Frontal cortex (tissue), 4 donors: ENCODE measurements at places on chromosomes 7 and 10.

GRCh38 chr7:99829524-99830160 lies 1.8 kb downstream of the CYP3A43 start:
- no peak for DNase-seq

DNA sequence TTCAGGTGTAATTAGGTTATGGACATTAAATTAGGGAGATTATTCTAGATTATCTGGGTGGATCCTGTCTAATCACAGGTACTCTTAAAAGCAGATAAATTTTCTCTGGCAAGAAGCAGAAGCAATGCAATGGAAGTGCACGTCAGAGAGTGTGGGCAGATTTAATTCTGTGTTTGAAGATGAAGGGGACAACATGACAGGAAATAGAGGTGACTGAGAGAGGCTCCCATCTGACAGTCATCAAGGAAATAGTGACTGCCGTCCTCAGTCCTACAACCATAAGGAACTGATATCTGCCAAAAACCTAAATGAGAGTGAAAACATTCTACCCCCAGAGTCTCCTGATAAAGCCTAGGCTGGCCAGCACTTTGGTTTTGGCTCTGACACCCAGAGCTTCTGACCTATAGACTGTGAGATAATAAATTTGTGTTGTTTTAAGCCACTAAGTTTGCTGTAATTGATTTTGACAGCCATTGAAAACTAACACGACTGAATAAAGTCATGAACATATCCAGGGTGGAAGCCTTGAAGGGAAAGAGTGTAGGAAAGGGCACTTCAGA lies 30.5 kb upstream of the DDX50 start:
- DNase-seq, result no peak

- peak; percentile 84 for DNase-seq
Measured at GRCh38 chr10:784403-785088, 95.1 kb upstream of the DIP2C start.

DNA sequence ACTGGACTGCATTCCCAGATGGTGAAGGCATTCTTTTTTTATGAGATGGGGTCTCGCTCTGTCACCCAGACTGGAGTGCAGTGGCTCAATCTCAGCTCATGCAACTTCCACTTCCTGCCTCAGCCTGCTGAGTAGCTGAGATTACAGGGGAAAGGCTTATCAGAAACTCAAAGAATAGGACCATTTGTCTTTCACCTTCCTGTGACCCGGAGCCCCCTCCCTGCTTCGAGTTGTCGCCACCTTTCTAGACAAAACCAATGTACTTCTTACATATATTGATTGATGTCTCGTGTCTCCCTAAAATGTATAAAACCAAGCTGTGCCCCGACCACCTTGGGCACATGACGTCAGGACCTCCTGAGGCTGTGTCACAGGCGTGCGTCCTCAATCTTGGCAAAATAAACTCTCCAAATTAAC lies 1.8 kb upstream of the METTL27 start:
- DNase-seq, result no peak

DNA sequence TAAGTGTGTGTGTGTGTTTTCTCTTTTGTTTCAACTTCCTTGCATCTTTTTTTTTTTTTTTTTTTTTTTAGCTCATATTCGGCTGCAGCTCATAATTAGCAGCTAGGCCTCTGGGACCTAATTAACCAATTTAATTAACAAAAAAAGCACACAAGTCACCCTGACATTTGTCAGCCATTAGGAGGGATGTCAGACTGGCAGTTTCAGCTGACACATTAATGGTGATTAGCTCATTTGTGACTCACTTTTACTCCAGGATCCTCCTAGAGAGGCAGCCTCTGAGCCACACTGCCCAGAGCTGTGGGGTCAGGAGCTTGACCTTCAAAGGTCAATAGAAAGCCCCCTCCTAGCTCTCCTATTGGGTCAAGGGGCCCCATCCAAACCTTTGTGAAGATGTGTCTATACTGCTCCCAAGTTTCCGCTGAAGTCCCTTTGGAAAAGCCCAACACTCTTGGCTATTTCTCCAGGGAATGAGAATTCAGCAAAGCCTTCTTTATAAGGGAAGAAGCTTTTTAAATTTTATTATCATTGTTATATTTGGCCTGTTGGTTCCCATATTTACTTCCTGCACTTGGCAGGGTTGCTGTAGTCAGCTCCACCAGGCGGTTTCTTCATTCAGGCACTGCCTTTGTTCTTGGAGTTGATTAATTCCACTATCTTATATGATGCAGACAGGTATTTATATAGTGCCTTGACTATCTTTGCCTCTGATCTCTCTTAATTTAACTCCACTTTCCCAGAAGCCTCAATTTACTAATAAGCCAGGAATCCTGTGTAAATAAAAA lies 109.5 kb upstream of the HABP2 start:
- DNase-seq, result no peak

DNA sequence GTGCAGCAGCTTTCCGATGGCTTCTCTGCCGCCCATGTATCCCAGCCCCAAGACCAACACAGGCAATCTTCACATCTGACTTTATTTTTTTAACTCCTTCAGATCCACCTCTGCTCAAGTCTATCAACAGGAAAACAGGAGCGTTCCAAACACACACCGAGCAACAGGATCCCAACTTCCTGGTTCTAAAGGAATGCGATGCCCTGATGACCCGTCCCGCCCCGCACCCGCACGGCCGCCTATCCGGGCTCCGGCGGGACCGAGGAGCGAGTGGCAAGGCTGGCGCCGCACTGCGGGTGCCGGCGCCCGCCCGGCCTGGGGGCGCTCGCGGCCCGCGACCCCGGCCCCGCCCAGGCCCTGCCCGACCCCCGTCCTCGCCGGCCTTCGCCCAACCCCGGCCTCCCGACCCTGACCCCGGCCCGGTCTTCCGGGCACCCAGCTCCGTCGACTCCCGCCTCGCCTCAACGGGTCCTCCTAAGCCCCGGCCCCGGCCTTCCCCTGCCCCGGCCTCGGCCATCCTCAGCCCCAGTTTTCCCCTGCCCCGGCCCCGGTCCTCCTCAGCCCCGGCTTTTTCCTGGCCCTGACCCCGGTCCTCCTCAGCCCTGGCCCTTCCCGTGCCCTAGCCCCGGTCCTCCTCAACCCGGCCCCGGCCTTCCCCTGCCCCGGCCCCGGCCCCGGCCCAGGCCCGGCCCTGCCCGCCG lies 730 bp downstream of the LARP4B start:
- peak; percentile 30 for DNase-seq

DNA sequence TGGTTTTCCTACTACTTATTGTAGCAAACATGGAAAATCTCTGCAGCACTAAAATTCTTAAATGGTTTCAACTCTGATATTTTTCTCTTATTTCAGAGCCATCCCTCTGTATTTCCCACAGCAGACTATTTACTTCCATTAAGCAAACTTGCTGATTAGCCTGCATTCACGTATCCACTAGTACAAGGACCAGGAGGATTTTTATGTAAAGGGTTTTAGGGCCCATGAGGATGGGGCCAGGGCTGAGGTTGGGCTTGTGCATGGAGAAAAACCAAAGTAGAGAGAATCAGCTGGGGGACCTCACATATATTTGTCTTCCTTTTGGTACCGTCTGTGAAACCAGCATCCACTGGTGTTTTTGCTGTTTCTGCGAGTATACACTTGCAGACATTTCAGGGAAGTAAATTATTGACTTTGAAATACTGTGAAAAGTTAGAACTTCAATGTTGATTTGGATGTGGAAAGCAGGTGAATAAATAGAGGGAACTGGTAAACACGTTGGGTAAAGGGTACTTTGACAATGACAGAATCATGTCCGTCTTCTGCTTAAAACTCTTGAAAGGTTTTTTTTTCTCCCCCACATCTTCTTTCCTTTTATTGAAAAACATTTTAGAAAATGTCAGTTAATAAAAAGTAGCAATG lies 44.3 kb downstream of the ERLIN1 start:
- DNase-seq, result no peak

- no peak for DNase-seq
Measured at GRCh38 chr10:99631496-99631895, 11.3 kb upstream of the SLC25A28 start.

DNA sequence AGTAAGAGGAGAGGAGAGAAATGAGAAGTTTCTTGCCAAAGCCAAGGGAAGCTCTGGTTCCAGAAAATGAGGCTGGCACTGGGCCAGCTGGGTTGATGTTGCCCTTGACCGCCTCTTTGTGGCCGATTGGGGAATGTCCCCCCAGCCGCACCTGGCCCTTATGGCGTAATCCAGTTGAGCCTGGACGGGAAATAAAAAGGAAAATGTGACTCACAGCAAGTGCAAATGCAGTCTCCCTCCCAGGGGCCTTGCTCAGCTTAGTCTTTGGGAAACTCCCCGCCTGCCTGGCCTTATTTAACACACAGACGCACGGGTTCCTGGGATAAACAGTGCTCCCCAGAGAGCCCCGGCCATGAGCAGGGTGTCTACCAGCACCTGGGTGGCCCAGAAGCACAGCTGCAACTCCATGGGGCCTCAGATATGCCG lies 174.8 kb downstream of the KIAA1217 start:
- DNase-seq, result peak; percentile 59

- DNase-seq, result no peak
Measured at GRCh38 chr10:4396401-4397283, 429.4 kb upstream of the AKR1E2 start.

DNA sequence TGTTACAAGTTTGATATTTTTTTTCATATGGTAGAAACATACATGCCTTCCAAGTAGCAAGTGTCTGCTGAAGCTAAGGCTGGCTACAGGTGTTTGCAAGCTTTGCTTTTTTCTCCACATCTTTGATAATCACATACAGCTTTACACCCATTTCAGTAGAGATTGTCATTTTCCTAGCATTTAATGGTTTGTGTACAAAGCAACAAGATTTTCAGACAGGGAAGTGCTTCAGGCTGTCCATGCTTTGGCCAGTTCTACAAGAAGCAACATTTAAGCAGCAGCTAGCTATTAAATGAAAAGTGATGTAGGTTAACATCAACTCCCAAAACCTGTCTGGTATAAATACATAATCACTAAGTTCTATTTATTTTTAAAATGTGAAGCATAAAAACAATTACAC lies 2.3 kb downstream of the HDAC9 start:
- no peak for DNase-seq

GRCh38 chr10:114380060-114380459 lies 24.2 kb downstream of the AFAP1L2 start:
- no peak for DNase-seq

- DNase-seq, result no peak
Measured at GRCh38 chr7:47647181-47647917, 65.4 kb upstream of the TNS3 start.

- DNase-seq, result no peak
Measured at GRCh38 chr10:36504758-36505157, 620.6 kb upstream of the ANKRD30A start.

- DNase-seq, result no peak
Measured at GRCh38 chr10:48682265-48682664, 2.4 kb upstream of the WDFY4 start.

DNA sequence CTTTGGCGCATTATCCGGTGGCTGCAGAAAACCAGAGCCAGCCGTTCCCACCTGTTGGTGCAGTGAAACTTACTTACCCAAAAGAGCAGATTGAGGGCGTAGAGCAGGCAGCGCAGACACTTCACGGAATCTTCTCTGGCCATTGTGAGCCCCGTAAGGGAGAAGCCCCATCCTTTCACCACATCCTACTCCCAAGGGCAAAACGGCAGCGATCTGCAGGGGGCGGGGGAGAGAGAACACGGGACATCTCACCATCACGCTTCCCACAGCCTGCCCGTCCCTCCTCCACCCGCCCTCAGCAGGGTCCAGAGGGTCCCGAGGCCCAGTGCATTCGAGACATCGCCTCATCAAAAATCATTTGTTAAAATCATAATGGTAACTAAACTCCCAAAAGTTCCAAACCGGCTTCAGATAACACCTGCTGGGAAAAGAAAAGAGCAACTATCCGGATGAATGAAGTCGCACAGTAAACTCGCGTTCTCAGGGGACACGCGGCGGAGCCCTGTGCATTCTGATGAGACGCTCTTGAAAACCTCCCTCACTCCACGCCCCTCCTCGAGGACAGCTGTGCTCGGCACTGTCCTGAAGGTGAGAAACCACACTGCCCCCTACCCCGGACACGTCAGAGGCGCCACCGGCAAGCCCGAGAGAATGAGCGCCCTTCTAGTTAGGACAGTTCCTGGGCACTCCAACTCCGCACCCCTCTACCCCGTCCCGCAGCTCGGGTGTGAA lies 1.2 kb downstream of the TSPAN12 start:
- peak; percentile 29 for DNase-seq

DNA sequence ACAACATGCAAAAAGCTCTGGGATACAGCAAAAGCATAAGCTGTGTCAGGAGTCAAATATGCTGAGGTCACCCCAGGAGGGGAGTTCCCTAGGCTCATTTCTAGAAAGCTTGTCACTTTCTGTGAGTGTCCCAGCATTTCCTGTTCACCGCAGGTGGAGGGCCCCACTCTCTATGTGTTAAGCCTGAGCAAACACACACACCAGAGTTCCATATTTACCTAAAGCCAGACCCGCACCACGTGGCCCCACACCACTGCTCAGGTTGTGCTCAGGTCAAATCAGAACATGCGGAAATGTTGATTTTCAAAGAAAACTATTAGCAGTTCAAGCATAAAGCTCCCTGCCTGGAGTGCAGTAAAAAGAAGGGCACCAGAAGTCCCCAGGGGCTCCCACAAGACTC lies 259.6 kb upstream of the PPP2R2D start:
- no peak for DNase-seq

DNA sequence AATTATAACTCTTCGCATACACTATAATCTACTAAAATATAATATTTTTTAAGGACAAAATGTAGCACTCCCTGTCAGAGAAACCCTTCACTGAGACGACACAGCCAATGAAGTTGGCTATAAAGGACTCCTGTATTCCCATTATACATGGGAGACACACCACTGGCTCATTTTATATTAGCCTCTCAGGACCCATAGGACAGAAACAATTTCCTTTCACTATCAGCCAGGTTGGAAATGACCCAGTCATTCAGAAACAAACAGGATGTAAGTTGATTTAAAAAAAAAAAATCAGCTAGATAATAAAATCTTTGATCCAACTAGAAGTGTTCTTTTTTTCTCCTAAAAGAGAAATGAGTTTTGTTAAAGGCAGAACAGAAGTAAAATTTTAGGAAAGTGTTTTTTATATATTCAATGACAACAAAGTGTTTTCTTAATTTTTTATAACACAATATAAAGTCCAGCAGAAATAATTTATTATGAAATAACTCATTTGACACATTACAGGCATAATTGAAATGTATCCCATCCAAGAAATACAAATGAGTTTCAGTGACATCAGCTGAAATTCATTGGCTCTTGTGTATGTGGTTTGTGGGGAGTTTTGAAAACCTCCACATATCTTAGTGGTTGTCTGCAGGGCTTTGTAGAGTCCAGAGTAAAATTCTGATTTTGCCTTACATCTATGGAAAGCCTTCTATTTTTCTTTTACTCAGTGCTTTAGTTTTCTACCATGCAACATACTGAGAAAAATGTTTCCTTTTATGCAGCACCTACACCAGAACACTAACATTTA lies 64.1 kb downstream of the CTTNBP2 start:
- no peak for DNase-seq

GRCh38 chr10:35351021-35351420 lies 14.7 kb downstream of the CCNY start:
- DNase-seq, result no peak

- DNase-seq, result peak; percentile 79
Measured at GRCh38 chr10:132714096-132714985, 71.6 kb downstream of the NKX6-2 start.
